ENCODE measurements at places on chromosomes 6 and 20. TPM values are rescaled to one million over a fixed set of nuclear protein-coding genes. Genes with fewer than 3 reads are reported as not detected.

Gene SRMS
- polyA plus RNA-seq: not detected

Gene SOX18
- polyA plus RNA-seq: 6.2 TPM

Gene FRK
- 1.0 TPM for polyA plus RNA-seq

Gene FABP7
- not detected for polyA plus RNA-seq

Gene PPIL1
- 17.1 TPM for polyA plus RNA-seq

Gene ANKS1A
- 6.1 TPM for polyA plus RNA-seq

Gene RIPOR2
- 2.0 TPM for polyA plus RNA-seq

Gene C6orf58
- polyA plus RNA-seq: 0.25 TPM

Gene ZNF322
- polyA plus RNA-seq: 4.3 TPM

Gene LRRN4
- polyA plus RNA-seq: not detected

Gene LAMA5
- 41.4 TPM for polyA plus RNA-seq

Gene SLC22A2
- polyA plus RNA-seq: not detected

Gene HRH3
- polyA plus RNA-seq: not detected

Gene CTSA
- polyA plus RNA-seq: 48.4 TPM

Gene TP53TG5
- polyA plus RNA-seq: 0.33 TPM

Gene OOEP
- polyA plus RNA-seq: 0.18 TPM

Gene MCHR2
- polyA plus RNA-seq: not detected

Gene GRM1
- polyA plus RNA-seq: not detected

Gene SIRPB1
- polyA plus RNA-seq: 0.76 TPM

Gene OVOL2
- 5.0 TPM for polyA plus RNA-seq

Gene GLYATL3
- not detected for polyA plus RNA-seq

Gene SAMD3
- polyA plus RNA-seq: 0.15 TPM

Gene RAB44
- polyA plus RNA-seq: 0.19 TPM

Gene TMEM242
- polyA plus RNA-seq: 2.7 TPM

Measured in stomach (tissue), 19 donors.